ENCODE measurements at places on chromosomes 3 and 15.

- DNase-seq: no peak
These were observed 40.5 kb downstream of the CCDC12 start for GRCh38 chr3:46935989-46936558.

GRCh38 chr3:104291437-104291851, 1075.3 kb upstream of the ALCAM start:
- no peak for DNase-seq

- no peak for DNase-seq
These were observed 119.0 kb upstream of the DLG1 start for GRCh38 chr3:197417441-197417840.

DNA sequence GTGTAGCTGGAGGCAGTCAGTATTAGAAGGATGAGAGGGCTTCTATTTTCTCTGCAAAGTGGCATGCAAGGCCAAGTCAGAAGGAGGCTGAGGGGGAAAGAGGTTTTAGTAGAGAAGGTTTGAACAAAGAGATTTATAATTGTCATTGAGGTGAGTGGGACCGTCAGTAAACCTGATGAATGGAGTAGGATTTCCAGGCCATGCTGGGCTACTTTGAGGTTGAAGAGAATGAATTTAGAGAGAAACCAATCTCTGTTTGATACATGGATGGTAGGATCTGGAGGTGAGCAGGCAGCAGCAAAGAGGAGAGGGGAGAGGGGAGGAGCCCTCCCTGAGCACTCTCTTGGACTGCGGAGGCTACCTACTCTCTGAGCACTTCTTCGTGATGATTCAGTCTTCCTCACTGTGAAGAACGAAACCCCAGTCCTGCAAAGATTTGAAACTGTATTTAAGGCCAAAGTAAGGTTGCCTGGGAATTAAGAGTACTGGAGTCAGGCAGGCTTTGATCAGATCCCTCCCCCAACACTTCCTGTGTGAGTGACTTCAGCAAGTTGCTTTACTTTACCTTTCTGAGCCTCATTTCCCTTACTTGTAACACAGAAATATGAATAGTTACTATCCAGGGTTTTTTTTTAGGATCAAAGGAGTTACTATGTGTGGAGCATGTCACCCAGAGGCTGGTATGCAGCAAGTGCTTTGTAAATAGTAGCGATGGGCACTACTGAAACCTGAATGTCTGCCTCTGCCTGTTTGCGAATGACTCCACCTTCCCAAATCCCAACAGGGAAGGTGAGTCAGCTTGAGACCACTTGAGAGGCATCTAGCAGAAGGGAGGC, 75.8 kb downstream of the RPL39L start:
- DNase-seq: no peak

GRCh38 chr3:172965256-172965655, 175.8 kb downstream of the SPATA16 start:
- DNase-seq: no peak

GRCh38 chr3:29731050-29731449, 450.2 kb downstream of the RBMS3 start:
- DNase-seq: no peak

- DNase-seq: no peak
These were observed 15.0 kb upstream of the SRP14 start for GRCh38 chr15:40053831-40054604.

GRCh38 chr3:59247402-59247841, 197.6 kb upstream of the CFAP20DC start:
- DNase-seq: no peak

- DNase-seq: no peak
These were observed 25.3 kb downstream of the SLC41A3 start for GRCh38 chr3:126058666-126059065.

- no peak for DNase-seq
These were observed 45.2 kb downstream of the ADAMTS7 start for GRCh38 chr15:78766041-78766440.

GRCh38 chr15:58564981-58565380, 133.2 kb downstream of the LIPC start:
- DNase-seq: no peak

DNA sequence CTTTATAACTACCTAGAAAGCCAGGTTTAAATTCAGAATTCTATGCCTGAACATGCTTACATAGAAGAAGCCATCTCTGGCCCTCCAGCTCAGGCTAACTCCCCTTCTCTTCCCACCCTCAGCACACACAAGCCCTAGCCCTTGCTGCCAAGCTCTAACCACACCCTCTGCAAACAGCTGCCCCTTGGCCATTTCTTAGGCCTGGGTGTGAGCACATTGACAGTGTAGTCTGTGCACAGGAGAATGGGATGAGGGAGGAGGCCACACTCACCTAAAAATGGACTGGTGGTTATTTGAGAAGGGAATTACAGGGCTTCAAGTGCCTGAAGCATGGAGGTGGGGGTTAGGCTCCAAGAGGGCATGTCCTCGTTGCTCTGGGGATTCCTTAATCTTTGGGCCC, 42.3 kb upstream of the SLC25A36 start:
- DNase-seq: no peak

DNA sequence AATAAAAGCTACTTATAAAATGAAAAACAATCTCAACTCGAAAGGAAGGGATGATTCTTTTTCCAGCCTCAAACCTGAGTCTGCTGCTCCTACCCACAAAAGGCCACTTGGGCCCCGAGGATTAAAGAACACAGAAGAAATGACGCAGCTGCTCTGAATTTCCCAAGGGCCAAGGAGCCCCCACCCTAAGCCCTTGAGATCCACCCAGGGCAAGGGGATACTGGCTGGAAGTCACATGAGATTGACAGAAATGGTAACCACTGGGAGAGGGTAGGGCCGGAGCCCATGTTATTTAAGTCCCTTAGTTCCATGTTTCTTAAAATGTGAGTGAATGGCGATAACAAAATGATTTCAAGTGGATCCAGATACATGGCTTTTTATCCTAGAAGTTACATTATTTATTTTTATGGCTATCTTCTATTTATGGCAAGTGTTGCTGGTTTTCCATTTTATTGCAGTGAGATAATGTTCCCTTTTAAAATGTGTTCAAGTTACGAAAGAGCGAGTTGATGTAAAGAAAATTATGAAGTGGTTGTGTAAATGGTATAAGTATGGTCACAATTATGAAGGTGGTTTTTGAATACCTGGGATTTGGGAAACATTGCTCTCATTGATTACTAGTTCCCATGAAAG, 16.8 kb downstream of the IGDCC4 start:
- no peak for DNase-seq

GRCh38 chr3:124033360-124034015, 41.6 kb upstream of the ROPN1 start:
- DNase-seq: no peak

DNA sequence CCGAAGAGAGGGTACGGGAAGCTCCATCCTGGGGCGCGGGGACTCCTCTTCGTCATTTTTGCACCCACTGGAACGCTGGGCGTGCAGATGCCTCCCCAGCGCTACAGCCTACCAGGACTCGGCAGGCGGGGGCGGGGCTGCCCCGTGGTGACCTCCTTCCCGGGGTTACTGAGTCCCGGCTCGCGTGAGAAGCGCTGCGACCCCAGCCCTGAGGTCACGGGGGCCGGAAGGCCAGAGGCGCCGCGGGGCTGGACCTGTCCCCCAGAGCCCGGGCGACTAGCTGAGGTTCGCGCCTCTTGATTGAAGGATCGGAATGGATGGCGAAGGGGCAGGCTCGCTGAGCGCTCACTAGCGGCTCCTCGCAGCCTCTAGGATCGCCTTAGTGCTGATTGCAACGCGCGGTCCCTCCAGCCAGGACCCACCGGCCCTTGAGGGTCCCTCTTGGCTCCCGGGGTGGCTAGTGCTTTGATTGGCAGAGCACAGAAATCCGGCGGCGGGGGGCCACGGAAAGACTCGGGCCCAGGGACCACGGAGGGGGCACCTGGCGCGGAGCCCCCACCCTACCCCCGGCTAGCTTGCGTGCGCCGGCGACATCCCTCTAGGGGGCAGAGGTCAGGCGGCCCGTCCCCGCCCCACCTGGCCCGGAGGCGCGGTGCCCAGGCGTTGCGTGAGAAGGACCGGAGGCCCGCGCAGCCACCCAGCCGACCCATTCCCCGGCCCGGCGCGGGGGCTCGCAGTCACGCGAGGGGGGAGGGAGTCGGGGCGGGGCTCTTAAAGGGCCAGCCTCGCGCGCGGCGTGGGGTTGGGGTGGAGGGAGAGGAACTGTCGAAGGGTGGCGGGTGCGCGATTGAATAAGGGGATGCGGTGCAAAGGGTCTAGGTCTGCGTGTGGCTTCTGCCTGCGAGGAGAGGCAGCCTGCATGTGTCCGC, 781 bp upstream of the CYP1A1 start:
- DNase-seq: peak; percentile 54

DNA sequence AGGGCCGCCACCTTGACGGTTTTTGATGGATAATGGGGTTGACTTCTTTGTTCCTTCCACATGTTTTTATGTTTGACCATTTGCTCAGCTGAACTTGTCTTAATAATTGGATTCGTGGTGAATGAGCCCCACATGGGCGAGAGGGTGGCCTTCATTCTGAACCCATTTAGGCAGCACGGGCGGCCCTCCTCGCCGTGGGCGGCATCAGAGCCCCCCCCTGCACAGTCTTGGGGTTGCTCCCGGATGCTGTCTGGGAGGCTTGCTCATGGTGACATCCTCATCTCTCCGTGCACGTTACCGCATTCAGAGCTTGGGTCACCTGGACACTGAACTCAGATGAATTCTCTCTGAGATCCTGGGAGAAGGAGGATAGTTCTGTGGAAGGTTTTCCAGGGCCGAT, 172.3 kb upstream of the OSBPL11 start:
- DNase-seq: no peak

GRCh38 chr15:63135804-63136203, 14.1 kb downstream of the LACTB start:
- DNase-seq: no peak

DNA sequence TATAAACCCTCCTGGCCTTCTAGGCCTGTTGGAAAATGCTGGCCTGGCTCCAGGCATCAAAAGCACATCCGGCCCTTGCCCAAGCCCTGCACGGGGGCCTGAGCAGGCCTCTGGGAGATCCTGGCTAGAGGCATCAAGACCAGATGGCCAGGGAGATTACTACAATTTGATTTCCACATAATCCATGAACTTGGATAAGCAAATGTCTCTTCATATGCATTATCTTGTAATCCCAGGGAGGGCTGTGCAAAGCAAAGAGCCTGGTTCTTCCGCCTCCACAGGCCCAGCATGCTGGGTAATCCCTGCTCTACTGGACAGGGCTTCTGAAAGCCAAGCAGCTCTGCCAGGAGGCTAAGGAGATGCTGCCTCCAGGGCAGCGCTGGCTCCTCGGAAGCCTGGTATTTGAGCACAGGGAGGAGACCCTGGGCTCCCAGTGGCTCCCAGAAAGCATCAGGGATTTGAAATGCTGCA, 18.2 kb downstream of the MRPL46 start:
- no peak for DNase-seq

DNA sequence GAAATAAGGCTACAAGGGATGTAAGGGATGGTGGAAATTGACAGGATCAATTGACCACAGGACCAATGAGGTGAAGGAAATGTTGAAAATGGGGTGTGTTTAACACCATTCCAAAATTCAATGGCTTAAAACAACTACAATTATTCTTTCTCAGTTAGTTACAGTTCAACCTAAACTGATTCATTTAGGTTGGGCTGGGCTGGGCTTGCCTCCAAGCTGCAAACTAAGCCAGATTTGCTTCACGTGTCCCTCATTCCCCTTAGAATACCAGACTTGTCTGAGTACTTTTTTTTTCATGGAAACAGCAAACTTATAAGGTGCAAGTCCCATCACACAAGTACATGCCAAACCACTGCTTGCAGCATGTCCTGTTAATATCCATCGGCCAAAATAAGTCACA, 280.1 kb downstream of the NEK10 start:
- no peak for DNase-seq

DNA sequence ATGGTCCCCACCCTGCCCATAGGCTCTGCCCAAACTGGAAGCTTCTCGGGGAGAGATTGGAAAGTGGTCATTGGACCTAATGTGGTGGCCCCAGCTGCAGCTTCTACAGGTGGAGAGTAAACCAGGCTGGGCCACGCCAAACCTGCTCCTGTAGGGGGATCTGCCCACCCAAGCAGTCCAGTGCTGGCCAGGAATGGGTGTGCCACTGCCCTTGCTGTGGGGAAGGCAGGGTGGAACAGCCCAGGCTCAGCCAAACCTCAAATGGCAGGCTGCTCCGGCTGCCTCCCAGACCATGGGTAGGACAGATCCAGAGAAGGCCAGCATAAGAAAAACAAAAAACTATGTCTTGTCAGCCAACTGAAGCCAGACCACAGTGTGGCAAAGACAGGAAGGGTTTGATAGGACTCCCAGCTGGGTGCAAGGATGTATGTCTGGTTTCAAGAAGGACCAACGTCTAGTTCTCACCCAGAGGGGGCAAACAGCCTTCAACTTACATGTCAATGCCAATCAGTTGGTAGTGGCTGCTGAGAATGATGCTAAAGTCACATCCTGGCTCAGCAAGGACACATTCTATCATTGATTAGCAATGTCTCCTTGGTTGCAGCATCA, 267.3 kb downstream of the UACA start:
- no peak for DNase-seq

DNA sequence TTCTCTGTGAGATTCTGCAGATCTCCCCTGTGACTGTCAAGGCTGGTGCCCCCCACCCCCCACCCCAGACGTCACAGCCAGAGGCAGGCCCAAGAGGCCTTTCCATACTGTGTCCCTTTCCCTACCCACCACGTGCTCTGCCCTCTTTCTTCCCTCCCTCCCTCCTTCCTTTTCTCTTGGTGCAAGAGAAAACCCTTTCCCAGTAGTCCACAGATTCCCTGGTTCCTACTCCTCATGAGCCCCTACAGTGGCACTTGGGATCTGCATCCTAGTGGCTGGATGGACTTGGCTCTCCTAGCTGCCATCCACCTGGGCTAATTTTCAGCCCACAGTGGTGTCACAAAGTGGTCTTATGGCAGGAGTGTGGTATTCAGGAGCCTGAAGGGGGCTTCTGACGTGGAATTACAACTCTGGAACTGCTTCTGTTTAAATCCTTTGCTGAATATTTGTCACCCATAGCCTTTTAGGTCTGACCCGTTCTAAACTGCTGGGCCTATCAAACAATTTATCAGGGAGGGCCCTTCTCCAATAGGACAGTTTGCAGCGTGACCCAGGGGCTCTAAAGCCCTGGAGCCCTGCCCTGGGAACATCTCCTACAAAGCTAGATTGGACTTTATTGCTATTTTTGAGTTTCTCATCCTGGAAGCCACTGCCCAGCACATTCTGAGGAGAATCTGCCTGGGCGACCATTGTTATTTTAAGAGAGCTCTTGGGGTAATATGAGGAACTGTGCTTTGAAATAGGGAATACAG, 35.3 kb downstream of the KLF13 start:
- DNase-seq: no peak

- DNase-seq: no peak
These were observed 23.3 kb downstream of the CFAP100 start for GRCh38 chr3:126417981-126418530.

DNA sequence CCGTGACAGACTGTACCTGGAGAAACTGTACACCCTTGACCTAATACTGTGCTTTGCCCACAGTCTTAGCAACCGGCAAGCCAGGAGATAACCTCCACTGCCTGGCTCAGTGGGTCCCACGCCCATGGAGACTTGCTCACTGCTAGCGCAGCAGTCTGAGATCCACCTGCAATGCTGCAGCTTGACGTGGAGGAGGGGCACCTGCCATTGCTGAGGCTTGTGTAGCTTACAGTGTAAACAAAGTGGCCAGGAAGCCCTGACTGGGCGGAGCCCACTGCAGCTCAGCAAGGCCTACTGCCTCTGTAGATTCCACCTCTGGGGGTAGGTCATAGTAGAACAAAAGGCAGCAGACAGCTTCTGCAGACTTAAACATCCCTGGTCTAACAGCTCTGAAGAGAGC, 189.3 kb downstream of the EDEM1 start:
- DNase-seq: no peak

- no peak for DNase-seq
These were observed 302.4 kb downstream of the EPHB1 start for GRCh38 chr3:135097276-135097946.

- DNase-seq: no peak
These were observed 231.8 kb downstream of the RBMS3 start for GRCh38 chr3:29512641-29513040.

Measured in activated T-helper 1 cell treated with anti-CD3 and anti-CD28 coated beads, Interleukin-2, amount 50 U/mL, for 16 hours (primary cell).